GM19239 (cell line): ENCODE measurements at places on chromosomes 12 and 14.

GRCh38 chr12:49956663-49957569 lies 4.8 kb upstream of the AQP5 start:
- DNase-seq = no peak

DNA sequence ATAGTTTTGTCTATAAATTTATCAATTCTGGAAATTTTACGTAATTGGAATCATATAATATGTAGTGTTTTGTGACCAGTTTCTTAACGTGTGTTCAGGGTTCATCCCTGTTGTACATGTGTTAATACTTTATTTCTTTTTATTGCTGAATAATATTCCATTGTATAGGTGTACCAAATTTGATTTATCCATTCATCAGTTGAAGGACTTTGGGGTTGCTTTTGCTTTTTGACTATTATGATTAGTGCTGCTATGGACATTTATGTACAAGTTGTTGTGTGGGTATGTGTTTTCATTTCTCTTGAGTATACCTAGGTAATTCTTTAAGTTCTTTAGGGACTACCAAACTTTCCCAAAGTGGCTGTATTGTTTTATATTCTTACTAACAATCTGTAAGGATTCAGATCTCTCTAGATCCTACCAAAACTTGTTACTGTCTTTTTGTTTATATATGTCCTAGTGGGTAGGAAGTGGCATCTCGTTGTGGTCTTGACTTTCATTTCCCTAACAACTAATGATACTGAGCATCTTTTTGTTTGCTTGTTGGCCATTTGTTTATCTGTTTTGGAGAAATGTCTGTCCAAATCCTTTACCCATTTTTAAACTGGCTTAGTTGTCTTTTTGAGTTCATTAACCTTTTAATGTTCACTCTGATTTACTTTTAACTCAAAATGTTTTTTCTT lies 14.9 kb downstream of the VRK1 start:
- no peak for DNase-seq

DNA sequence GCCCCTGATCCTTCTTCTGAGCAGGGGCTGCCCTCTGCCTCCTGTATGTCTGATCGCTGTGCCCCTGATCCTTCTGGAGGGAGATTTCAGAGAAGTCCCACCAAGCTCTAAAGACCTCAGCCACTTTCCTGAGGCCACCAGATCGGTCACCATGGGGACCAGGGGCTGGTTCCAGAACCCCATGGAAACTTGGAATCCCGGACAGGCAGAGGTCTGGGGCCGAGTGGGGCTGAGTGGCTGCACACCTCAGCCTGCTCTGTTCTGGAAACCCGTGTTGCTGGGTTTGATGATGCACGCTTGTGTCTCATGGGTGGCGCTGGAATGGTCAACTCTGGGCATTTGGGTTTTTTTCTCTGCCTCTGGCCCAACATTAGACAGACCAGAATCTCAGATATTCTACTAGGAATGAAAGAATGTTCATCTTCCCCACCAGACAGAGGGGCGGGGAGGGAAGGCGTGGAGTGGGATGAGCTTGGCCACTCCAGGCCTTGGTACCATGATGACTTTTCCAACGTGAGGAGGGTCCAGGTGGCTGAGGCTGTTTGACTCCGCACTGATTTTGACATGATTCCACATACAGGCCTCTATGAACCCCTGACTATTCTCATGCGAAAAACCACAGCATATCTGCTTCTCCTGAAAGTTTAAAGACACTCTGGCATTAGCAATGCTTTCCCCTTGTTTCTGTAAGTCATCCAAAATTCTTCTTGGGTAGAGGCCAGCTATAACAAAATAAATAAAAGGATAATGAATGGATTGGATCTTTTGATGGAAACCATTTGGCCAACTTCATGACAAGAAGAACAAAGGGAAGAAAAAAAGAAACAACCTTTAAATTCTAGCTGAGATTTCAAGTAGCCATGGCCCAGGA lies 114.5 kb downstream of the ADGRD1 start:
- no peak for DNase-seq

DNA sequence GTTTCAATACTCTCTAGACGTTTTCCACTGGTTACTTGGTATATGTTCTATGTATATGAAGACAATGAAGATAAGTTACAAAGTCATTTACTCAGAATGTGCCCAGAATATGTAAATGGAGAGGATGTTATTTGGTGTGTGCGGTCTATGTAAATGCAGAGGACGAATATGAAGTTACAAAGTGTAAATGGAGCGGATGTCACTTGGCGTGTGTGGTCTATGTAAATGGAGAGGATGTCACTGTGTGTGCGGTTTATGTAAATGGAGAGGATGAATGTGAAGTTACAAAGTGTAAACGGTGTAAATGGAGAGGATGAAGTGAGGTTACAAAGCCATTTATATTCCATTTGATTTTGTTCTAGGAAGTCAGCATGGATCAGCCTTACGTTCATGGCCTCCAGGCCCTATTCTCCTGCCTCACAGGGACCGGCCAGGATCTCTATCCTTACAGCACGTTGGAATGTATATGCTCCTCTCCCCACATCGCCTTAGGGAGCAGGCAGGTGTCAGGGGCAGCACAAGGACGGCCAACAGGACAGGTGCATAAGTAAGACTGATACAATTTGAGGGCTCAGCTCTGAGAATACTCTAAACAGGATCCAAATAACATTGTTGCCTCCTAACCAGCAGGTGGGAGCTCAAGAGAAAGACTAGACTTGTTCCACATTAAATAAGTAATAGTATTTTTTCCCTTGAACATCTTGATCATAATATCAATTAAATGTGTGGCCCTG lies 42.4 kb downstream of the GLRX5 start:
- peak; percentile 48 for DNase-seq

DNA sequence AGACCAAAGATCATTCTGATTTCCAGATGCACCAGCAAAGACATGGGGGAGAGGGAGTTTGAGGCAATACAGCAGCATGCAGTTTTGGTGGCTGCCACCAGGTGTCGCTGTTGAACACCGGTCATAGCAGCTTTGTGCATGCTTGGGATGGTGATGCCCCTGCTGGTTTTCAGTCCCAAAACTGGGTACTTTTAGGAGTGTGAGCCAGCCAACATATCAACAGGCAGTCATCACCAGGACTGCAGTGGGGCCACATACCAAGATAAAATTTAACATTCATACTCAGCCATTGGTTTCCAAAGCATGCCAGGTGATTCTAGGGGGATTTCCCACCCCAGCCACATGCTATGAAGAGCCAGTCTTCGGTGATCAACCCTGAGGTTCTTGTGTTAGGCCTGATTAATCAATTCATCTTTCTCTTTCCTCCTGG lies 64.2 kb downstream of the PHETA1 start:
- no peak for DNase-seq

DNA sequence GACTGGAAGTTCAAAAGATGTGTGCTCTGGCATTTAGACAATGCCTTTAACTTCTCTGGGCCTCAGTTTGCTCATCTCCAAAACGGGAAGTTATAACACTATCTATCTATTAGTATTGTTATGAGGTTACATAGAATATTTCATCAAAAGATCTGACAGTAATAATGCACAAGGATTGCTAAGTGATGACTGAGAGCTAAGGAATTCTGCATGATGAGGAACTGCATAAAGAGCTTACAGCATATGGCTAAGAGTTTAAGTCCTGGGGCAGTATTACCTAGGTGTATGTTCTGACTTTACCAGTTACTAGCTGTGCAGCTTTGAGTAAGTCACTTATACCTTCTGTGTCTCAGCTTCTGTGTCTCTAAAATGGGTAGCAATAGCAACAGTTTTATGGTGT lies 160.1 kb upstream of the TMPO start:
- no peak for DNase-seq

DNA sequence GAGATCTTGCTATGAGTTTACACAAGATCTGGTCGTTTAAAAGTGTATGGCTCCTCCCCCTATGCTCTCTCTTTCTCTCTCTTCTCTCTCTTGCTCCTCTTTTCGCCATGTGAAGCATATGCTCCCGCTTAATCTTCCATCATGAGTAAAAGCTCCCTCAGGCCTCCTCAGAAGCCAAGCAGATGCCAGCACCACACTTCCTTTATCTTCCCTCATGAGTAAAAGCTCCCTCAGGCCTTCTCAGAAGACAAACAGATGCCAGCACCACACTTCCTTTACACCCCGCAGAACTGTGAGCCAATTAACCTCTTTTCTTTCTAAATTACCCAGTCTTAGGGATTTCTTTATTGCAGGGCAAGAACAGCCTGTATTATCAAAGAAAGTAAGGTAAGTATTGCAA lies 152.4 kb downstream of the SEC23A start:
- no peak for DNase-seq

DNA sequence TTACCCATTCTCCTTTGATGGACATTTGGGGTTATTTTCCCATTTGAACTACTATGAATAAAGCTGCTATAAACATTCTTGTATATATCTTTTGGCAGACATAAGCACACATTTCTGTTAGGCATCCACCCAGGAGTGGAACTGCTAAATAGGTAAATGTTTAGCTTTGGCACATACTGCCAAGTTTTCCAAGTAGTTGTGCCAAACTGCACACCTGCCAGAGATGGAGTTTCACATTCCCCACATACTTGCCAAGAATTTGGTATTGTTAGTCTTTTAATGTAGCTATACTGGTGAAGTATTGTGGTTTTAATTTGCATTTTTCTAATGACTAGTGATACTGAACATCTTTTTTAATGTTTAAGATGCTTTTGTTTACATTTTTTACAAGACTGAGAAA lies 201.0 kb downstream of the GXYLT1 start:
- DNase-seq = no peak
